ENCODE measurements at places on chromosomes 5 and 9. TPM values are rescaled to one million over a fixed set of nuclear protein-coding genes. Genes with fewer than 3 reads are reported as not detected.

SLC36A3 gene
- total RNA-seq, result 0.45 TPM

INSL6 gene
- total RNA-seq, result 0.47 TPM

CDK5RAP2 gene
- 25.7 TPM for total RNA-seq

PITX1 gene
- 0.25 TPM for total RNA-seq

PBX3 gene
- 171 TPM for total RNA-seq

GRCh38 chr5:96876292-96876850 is at the start of gene ERAP2:
Gene ERAP2 (plus strand): TSS chr5:96876500. CDS start chr5:96879686, 3,186 bp downstream.
- no peak for ATAC-seq

DNA sequence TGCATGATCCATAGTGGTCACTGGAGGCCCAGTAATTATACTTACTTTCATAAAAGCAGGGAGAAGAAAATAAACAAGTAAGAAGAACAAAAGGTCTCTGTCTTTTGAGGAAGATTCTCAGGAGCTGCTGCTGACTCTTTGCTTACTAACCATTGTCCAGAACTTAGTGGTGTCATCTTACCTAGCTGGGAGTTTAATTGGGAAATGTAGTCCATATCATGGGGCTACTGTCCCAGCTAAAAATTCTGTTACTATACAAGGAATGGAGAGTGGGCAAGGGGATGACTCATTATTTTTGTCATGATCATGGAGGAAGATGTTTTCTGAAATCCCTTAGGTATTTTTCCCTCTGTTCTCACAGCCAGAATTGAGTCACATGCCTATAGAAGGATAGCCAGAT is 639.3 kb downstream of the MTRR start:
- ATAC-seq, result no peak

DNA sequence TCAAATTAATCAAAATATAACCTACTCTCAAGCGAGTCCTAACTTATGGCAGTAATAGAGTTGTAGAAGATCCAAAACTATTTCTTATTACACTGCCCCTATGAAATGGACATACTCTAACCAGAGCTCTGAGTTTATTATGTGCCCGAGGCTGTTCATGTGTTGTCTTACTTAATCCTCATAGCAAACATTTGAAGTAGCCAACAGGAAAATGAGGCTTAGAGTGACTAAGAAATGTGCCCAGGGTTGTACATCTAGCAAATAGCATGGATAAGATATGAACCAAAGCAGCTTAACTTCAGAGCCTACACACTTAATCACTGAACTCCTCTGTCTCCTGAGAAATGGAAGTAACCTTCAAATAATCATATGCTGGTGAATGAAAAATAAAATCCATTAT is 1551.7 kb downstream of the MAT2B start:
- ATAC-seq, result no peak

DNA sequence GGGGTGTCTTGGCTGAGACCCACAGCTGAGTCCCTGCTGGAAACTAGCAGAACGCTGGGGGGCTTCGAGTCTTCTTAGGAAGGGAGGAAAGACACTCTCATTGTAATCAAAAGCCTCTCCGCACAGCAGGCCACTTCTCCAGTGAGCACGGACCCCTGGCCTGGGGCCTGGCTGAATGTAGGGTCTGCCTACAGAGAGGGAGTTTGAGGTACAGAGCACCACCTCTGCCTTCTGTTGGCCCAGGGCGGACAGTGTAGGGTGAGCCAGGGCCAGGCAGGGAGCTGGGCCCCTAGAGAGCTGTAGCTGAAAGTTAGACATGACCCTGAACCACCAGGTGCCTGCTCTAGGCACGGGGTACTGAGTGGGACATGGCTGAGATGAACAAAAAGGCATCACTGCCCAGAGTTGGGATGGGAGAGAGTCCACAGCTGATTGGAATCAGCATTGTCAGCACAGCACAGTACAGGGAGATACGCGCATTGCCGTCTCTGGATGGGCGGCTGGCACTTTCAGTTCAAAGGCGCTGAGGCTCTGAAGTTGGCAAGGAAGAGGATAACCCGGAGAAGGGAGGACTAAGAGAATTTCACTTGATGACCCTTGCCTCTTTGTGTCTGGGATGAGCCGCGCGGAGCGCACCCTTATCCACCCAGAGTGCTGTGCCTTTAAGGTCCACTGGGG is 363 bp upstream of the SLC25A48 start:
- peak; percentile 43 for ATAC-seq

GRCh38 chr5:132506094-132506692 is 15.6 kb upstream of the IRF1 start:
- peak; percentile 56 for ATAC-seq

GRCh38 chr5:67672636-67673035 is 476.0 kb upstream of the CD180 start:
- no peak for ATAC-seq

GRCh38 chr5:137431051-137431450 is 68.1 kb downstream of the SPOCK1 start:
- ATAC-seq, result no peak

- ATAC-seq, result no peak
Observed at GRCh38 chr9:114878879-114879564, 51.4 kb downstream of the TNFSF8 start.

All from motor neuron (in vitro differentiated cells).